ENCODE measurements at places on chromosomes 2 and 18.

- DNase-seq: no peak
These were observed 43.4 kb downstream of the MBP start for GRCh38 chr18:77088963-77089722.

- DNase-seq: no peak
These were observed 946 bp upstream of the AGAP1 start for GRCh38 chr2:235492850-235493344.

- no peak for DNase-seq
These were observed 22.6 kb upstream of the BCL2 start for GRCh38 chr18:63342206-63342605.

DNA sequence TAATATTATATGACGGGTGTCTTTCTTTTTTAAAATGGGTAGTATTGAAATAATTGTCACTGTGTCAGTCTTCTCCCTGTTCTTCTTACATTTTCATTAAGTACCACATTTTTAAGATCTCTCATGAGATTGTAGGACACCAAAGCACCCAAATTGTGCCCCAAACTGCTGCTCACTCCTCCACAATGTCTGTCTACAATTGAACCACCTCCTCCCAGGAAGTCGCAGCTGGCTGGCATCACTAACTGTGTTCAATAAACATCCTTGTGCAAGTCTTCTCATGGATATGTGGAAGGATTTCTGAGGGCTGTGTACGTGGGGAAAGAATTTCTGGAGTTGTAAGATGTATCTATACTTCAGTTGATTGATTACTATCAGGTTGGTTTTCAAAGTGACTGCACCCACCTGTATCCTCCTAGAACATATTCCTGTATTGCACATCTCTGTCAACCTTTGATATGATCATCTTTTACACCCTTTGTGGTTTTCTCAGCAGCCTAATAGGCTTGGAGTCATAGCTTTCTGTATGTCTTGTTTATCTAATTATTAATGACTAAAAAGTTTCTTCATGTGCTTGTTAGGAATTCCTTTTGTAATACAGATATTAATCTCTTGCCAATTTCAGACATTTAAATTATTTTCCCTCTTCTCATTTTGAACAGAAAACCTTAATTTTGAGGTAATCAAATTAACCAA lies 774.9 kb downstream of the RNF144A start:
- DNase-seq: no peak

- no peak for DNase-seq
These were observed 54.1 kb upstream of the AQP4 start for GRCh38 chr18:26919627-26920026.

DNA sequence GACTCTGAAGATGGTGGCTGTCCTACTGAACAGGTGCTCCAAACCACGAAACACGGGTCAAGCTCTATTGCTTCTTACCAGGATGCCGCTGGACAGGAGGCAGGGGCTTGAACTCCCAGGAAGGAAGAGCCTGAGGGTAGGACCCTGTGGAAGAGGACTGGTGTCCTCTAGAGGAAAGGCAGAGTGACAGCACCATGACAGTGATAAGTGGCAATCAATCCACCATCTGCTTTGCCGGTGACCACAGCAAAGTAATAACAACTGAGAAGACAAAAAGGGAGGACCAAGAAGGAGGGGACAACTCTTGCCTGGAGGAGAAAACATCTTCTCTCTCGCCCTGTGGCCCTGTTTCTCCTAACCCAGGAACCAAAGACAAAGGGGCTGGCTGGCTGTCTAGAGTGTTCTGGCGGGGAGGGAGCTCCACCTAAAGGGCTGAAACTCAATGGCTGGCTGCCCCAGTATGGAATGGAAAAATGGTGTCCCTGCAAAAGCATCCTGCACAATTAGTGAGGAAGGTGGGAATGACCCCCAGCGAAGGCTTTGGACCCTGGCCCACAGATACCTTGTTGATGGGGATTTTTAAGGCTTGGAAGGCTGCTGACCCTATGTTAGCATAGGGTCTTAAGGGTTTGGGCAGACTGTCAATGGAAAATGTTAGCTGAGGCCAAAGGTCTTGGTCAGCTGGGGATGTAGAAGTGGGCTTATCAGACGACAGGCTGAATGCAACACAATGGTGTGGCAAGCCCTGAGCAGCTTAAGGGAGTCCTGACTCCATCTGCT lies 35.4 kb downstream of the PROC start:
- DNase-seq: no peak
